Stimulated activated effector memory CD8-positive, alpha-beta T cell treated with anti-CD3 and anti-CD28 coated beads, Interleukin-12 subunit alpha, Interleukin-12 subunit beta, amount 100 ng/mL, for 72 hours (primary cell): ENCODE measurements at places on chromosomes 12 and 14.
A peak's percentile ranks its signal among the peaks of the same experiment; 100 is the strongest.

DNA sequence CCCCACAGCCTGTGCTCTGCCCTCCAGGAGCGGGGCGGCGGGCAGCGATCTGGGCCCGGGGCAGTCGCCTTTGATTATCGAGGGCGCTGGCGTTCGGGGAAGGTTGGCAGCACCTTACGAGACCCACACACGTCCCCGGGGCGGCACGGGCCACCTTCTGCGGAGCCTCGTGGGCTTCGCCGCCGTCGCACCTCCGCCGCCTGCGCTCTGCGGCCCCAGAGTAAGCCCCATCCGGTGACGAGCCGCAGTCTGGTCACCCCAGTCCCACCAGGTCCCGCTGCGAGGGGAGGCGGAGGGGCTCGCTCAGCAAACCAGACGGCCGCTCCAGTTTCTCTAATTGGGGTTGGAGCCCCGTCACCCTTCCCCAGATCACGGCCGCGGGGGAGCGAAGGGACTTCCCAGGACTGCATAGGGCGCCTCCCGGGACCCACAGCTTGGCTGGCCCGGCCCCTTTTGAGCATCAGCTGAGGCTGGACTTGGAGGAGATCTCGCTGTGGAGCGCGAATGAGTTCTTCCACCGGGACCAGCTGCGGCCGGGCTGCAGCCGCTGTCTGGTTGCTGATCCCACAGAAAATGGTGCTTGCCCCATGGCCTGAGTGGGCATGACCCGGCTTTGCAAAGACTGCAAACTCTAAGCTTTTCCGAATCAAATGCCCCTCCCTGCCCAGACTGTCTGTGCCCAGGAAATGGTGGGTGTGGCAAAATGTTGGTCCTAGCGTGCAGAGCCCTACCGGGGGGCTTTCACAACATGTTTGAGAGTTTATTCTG is 560 bp downstream of the LGALS3 start:
- DNase-seq, result peak; percentile 82

- DNase-seq, result no peak
Observed at GRCh38 chr14:94171208-94171607, 2.9 kb upstream of the PPP4R4 start.

- no peak for DNase-seq
Observed at GRCh38 chr12:105977236-105977635, 161.5 kb downstream of the NUAK1 start.

DNA sequence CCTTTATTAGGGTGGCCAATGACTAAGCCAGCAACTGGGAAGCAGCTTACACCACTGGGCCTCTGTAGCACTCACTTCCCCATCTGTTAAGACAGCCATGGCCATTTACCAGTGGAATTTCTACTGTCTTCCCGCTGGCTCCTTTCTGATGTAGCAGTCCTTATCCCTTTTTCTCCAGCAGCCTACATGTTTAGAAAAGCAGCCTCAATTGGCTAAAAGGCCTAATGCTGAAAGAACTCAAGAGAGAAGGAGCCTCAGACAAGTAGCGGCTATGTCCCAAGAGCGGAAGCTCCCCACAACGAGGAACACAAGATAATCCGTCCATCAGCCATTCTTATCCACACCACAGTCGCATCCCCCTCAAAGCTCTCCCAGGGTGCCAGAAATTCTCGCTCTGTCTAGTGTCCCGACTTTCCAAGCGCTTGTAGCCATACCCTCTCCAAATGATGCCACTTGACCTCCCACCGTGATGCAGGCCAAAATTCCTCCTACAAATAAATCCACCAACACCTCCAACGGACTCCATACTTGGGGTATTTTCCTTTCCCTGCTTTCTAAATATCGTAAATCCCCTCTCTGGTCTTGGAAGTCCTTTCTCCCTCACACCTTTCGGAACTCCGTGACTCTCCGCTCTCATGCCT is 624 bp downstream of the M6PR start:
- no peak for DNase-seq

- no peak for DNase-seq
Observed at GRCh38 chr14:94024549-94024948, 1.6 kb upstream of the OTUB2 start.

- DNase-seq, result no peak
Observed at GRCh38 chr12:6303071-6303470, 7.4 kb upstream of the PLEKHG6 start.
